ENCODE measurements at places on chromosomes 5 and 9. TPM values are rescaled to one million over a fixed set of nuclear protein-coding genes. Genes with fewer than 3 reads are reported as not detected.

BTNL9 gene
- not detected for total RNA-seq

- no peak overlapping the region for H3K27ac ChIP-seq
- no peaks in the 10 kb centered on the region for H3K36me3 ChIP-seq
- no peaks in the 10 kb centered on the region for H3K27me3 ChIP-seq
- no peak overlapping the region for H3K4me3 ChIP-seq
- no peak for DNase-seq
Measured at GRCh38 chr9:135060461-135061116, 26.9 kb upstream of the OLFM1 start.

GRCh38 chr5:78594021-78594420, 54.6 kb downstream of the LHFPL2 start:
- no peak overlapping the region for H3K4me3 ChIP-seq
- no peak for DNase-seq
- H3K27me3 ChIP-seq = no peaks in the 10 kb centered on the region
- peaks cover 2% of the 10 kb centered on the region for H3K36me3 ChIP-seq
- H3K4me1 ChIP-seq = peaks cover 40% of the 10 kb centered on the region
- peak overlapping the region; percentile 88 for H3K27ac ChIP-seq

- no peaks in the 10 kb centered on the region for H3K4me1 ChIP-seq
- no peak overlapping the region for H3K27ac ChIP-seq
- H3K36me3 ChIP-seq = no peaks in the 10 kb centered on the region
- H3K4me3 ChIP-seq = no peak overlapping the region
- H3K27me3 ChIP-seq = peaks cover 6% of the 10 kb centered on the region
Measured at GRCh38 chr5:176800024-176800423, 10.3 kb upstream of the UNC5A start.

GRCh38 chr5:7435503-7435902, 39.6 kb downstream of the ADCY2 start:
- H3K4me1 ChIP-seq = no peaks in the 10 kb centered on the region
- H3K36me3 ChIP-seq = no peaks in the 10 kb centered on the region
- H3K4me3 ChIP-seq = no peak overlapping the region
- no peak overlapping the region for H3K27ac ChIP-seq
- no peak for DNase-seq

BARHL1 gene
- not detected for total RNA-seq

GRCh38 chr9:18360005-18360404, 113.9 kb upstream of the ADAMTSL1 start:
- H3K4me3 ChIP-seq = no peak overlapping the region
- no peak overlapping the region for H3K27ac ChIP-seq
- H3K27me3 ChIP-seq = no peaks in the 10 kb centered on the region

DNA sequence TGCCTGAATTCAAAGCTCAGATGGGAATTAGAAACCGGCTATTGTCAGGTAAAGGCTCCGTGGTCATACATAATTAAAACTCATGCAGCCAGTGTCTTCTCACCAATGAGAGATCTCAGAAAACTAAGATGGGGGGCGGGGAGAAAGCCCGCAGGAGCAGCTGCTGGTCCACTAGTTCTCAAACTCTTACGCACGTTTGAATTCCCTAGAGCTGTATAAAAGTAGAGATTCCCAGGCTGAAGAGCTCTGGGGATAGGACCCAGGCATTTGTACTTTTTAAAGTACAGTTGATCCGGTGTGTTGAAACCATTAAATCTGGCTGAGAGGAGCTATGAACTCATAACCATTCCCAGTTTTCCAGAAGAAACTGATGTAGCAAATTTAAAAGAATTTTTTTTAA, 68.5 kb downstream of the FRMD3 start:
- no peaks in the 10 kb centered on the region for H3K36me3 ChIP-seq
- DNase-seq = no peak
- no peaks in the 10 kb centered on the region for H3K4me1 ChIP-seq
- H3K27me3 ChIP-seq = no peaks in the 10 kb centered on the region
- no peak overlapping the region for H3K4me3 ChIP-seq
